NCI-H187 treated with DMSO at 0.1 percent for 48 hours (cell line): ENCODE measurements at places on chromosomes 11 and 22.

DNA sequence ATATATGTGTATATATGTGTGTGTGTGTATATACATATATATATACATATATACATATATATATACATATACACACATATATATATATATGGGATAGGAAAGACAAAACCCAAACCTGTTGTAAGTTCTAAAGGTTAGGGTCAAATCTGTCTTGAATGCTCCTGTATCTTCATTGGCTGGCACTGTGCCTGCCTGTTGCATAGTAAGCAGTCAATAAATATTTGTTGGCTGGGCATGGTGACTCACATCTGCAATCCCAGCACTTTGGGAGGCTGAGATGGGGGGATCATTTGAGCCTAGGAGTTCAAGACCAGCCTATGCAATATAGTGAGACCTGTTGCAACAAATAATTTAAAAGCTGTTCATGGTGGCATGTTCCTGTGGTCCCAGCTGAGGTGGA, 205.4 kb downstream of the DBX1 start:
- no peak for DNase-seq

GRCh38 chr11:2928605-2929530, at the start of gene PHLDA2:
Gene PHLDA2, minus strand, starts transcription at chr11:2929420. Its CDS starts 56 bp downstream, at chr11:2929364.
- no peak for DNase-seq

DNA sequence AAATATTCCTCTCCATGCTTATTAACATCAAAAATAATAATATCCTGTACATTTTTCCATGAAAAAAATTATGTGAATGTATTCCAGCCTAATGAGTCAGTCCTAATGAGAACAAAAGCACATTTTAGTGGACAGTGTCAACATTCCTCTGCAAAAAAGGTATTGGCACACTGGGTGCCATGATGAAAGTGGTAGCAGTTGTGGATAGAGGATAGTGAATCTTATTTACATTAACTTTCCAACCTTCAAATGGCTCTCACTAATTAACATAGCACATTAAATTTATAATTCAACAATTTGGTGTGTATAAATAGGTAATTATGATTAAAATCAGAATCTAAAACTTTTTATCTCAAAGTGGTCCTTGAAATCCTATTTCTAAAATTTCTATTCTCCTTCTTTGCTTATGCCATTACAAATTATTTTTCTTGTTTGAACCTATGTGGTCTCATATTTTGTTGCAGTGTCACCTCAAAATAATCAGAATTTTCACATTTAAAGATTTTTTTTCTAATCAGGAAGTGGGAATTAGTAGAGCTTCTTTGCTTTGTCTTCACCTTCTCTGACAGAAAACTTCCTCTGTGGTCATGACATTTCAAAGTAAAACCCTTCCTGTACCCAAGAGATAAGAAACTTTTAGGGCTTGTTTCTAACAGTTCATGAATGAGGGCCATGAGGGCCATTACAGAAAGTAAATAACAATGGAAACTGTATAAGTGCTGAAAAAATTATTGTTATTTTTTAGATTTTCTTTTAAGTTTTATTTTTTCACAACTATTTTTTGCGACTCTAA, 18.7 kb downstream of the SOX6 start:
- no peak for DNase-seq

GRCh38 chr11:114395736-114396135, 4.6 kb downstream of the C11orf71 start:
- DNase-seq, result no peak

GRCh38 chr11:92627615-92628256, 341.7 kb upstream of the MTNR1B start:
- DNase-seq, result no peak

DNA sequence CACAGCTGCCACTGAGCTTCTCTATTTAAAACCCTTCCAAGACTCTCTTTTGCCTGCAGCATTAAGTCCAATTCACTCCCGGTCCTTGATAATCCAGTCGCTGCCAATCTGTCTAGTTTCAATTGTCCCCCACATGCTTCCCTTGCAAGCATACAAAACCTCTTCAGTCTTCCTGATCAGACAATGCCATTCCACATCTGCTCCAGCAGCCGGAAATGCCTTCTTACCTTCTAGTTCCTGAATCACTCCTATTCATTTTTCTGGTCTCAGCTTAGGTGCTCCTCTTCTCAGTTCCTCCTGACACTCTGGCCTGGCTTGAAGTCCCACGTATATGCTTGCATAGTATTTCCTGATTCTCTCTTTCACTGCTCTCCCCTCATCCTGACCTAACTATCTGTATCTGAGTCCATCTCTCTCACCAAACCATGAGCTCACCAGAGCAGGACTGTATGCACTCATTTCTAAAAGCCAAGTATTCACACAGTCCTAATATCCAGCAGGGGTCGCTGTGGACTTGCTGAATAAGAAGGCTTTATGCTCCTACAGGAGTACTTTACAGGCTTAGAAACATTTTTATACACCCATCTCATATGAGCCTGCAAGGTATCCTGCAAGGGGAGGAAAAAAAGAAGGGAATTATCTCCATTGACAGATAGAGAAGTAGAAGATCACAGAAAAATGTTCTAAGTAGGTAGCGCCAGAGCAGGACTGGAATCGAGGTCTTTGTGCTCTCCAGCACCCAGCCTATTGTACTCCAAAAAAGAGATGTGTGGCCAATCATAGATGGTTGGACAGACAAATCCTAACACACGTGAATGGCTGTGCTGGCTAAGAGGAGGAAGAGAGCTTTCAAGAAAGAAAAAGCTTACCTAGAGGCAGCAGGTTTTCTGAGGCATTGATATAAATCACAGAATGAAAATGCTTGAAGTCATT, 19.2 kb downstream of the XRRA1 start:
- peak; percentile 67 for DNase-seq
